NCI-H510A (cell line): ENCODE measurements at places on chromosomes 12 and 14.

DNA sequence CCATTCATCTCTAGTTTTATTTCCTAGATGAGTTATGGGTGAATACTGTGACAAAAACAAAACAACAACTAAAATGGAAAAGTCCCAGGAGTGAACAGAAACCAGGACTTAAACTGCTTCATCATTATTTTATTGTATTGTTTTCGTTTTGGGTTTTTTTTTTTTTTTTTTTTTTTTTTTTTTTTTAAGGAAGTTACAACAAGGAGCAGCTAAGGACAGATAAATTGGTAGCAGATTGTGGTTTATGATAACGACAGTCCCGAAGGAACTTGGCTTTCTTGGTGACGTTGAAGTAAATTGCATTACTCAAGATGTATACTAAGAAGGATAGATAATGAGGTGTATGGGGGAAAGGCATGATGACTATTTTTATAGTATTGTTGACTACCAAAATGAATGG is 866.3 kb downstream of the NRXN3 start:
- DNase-seq, result no peak

DNA sequence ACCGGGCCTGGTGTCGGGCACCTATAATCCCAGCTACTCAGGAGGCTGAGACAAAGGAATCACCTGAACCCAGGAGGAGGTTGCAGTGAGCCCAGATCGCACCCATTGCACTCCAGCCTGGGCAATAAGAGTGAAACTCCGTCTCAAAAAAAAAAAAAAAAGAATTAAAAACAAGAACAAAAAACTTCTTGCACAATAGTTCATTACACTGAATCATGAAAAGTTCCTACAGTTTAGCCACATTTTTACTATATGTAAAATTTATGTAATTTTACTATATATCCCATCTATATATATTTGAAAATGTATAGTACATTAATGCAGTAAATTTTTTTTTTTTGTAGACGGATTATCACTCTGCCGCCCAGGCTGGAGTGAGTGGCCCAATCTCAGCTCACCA is 4.6 kb downstream of the ATP5F1B start:
- no peak for DNase-seq

DNA sequence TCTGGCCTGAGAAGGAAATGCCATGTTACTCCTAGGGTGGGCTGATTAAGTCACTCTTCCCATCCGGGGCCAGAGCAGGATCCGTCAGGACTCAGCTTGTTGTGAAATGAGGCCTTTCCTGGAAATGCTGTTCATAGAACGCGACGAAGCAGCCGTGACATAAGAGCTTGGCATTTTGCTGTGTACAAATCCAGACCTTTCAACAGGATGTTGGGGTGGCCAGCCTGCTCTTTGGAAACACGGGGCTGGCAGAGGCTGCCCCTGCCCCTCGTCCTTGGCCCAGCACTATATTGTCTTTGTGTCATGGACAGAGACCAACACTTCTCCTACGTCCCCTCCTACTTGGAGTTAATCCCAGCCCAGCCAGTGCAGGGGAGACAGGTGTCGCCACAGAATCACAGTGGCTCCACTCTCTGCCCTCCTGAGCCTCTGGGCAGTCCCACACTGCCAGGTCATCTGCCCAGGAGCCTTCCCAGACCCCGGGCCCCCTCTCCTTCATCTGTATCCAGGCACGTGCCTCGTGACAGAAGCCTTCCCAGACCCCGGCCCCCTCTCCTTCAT is 18.6 kb upstream of the EIF5 start:
- DNase-seq, result no peak

DNA sequence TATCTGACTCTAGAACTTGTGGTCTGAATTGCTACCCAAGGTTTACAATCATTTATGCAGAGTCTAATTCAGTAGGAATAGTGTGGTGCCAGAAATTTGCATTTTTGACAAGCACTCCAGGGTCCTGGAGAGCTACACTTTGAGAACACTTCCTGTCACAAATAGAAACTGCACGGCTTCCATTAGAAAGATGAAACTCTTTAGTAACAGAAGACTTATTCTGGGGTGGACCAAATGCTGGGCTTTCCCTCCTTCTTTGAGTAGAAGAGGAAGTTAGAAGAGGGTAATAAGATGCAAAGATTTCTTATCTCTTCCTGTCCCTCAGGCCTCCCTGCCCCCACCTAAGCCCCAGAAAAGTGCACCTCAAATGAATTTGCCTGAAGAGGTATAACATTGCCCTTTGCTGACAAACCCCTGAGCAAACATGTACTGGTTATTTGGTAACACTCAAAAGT is 28.4 kb downstream of the DGLUCY start:
- DNase-seq, result no peak

GRCh38 chr14:102893452-102893851 is 29.0 kb upstream of the AMN start:
- no peak for DNase-seq

GRCh38 chr12:12207746-12208145 is 59.1 kb downstream of the LRP6 start:
- no peak for DNase-seq

GRCh38 chr14:35122696-35123387 is 490 bp downstream of the PRORP start:
- DNase-seq, result no peak

DNA sequence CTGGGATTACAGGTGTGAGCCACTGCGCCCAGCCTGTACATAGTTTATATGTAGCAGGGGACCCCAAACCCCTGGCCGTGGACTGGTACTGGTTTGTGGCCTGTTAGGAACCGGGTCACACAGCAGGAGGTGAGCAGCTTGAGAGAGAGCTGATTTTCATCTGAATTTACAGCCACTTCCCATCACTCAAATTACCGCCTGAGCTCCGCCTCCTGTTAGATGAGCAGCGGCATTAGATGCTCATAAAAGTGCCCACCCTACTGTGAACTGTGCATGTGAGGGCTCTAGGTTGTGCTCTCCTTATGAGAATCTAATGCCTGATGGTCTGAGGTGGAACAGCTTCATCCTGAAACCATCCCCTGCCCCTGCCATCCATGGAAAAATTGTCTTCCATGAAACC is 119.3 kb downstream of the NTN4 start:
- no peak for DNase-seq

GRCh38 chr12:113700943-113701342 is 229.3 kb upstream of the LHX5 start:
- no peak for DNase-seq

DNA sequence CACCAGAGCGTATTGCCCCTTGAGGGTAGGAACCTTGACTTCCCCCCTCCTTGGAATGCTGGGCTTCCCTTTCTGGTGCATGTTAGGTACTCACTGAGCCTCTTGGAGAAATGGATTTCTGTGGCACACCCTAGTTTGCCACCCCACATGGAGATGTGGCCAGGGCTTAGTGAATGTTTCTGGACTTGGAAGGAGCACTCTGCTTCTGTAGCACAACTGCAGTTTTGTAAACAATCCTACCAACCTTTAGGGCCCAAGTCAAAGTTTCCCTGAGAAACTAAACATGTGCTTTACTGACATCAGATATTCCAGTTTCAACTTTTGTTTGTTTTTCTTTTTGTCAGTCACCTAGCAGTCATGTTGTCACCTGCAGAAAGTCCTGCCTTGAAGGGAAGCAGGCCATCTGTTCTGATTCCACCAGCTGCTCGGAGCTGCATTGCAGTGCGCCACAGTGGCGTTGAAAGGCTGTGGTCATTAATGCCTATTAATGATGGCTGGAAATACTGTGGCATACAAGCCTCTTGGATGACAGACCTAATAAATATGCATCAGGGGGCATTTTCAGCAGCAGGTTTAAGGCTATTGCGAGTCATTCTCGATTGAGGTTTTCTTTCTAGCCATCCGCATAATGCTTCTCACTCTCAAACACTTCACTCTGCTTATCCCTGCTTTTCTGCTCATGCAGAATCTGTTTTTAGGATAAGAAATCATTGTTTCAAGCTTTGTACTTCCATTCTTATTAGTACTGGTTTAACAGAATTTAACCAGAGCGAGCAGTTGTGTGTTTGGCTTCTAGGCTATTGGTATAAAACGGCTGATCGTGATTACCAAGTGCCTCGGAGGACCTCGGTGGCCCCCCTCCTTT is 7.8 kb downstream of the PELI2 start:
- peak; percentile 37 for DNase-seq

DNA sequence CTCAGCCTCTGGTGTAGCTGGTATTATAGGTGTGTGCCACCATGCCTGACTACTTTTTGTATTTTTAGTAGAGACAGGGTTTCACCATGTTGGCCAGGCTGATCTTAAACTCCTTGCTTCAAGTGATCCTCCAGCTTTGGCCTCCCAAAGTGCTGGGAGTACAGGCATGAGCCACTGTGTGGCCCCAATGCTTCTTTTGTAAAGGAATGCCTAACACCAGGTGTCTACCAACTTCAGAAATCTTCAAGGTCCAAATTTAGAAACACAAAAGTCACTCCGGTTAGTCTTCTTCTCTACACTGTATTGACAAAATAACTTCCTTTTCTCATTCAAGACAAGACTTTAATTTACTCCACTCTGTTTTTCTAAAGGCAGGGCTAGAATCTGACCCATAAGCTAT is 188.7 kb downstream of the PRKD1 start:
- DNase-seq, result no peak

DNA sequence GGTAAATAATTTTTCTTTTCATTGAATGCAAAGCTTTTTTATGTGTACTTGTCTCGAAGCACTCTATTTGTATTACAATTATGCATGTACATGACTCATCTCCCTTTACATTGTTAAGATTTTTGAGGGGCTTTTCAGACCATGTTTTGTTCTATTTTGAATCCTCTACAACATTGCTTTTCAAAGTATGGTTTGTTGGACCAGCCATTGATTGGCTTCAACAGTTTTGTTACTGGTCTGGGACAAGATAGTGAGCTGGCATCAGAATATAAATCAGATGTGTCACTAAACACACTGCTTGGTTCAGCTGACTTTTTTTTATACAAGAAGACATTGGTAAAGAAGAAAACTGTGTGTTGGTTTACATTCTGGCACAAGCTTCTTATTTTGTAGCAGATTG is 122.3 kb downstream of the MON2 start:
- no peak for DNase-seq

- DNase-seq, result no peak
Observed at GRCh38 chr14:53663709-53664108, 292.9 kb downstream of the BMP4 start.

GRCh38 chr12:13199592-13199991 is 3.1 kb downstream of the EMP1 start:
- DNase-seq, result no peak

- DNase-seq, result no peak
Observed at GRCh38 chr14:23877111-23877510, 76.5 kb upstream of the DHRS4 start.

- DNase-seq, result no peak
Observed at GRCh38 chr12:64028541-64028940, 184.0 kb downstream of the SRGAP1 start.

- peak; percentile 17 for DNase-seq
Observed at GRCh38 chr14:77151918-77152588, 10.5 kb upstream of the ZDHHC22 start.

- no peak for DNase-seq
Observed at GRCh38 chr14:50452296-50452695, 55.6 kb upstream of the CDKL1 start.

GRCh38 chr12:107605293-107605692 is 80.3 kb upstream of the PWP1 start:
- DNase-seq, result no peak
